Stimulated activated CD8-positive, alpha-beta memory T cell treated with anti-CD3 and anti-CD28 coated beads, Interleukin-2, amount 100 ng/mL, for 1 hour (primary cell): ENCODE measurements at places on chromosomes 3 and 15.

DNA sequence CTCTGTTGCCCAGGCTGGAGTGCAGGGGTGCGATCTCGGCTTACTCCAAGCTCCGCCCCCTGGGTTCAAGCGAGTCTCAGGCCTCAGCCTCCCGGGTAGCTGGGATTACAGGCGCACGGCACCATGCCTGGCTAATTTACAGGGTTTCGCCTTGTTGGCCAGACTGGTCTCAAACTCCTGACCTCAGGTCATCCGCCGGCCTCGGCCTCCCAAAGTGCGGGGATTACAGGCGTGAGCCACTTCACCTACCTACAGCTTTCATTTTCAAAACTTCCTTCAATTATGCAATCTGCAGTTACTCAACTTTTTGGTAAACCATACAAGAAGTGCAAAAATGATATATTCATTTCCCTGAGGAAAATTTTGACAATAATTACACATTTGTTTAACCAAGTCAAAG, 14.0 kb downstream of the NANOGP8 start:
- DNase-seq, result no peak

- no peak for DNase-seq
Measured at GRCh38 chr3:188104050-188104449, 49.9 kb upstream of the LPP start.

DNA sequence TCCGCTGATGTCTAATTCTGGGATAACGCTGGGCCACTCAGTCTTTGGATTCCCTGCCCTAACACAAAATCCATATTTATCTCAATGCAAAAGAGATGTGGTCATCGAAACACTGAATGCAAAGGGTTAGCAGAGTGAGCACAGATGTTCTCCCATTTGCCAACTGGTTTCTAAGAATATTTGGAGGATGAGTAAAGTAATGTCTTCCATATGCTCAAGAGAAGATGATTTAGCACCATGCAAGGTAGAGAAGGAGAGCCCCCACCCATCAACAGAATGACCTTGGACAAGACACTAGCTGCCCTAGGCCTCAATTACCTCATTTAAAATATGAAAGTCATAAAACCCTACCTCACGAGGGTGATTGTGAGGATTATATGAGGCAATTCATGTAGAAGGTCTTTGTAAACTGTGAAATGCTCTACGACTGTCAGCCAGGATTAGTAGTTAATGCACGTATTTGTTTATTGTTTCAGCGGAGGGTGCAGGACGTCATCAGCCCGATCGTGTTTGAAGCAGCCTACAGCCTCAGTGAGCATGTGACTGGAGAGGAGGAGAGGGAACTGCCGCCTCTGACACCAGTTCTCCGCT, 232.9 kb upstream of the CTDSPL start:
- no peak for DNase-seq

DNA sequence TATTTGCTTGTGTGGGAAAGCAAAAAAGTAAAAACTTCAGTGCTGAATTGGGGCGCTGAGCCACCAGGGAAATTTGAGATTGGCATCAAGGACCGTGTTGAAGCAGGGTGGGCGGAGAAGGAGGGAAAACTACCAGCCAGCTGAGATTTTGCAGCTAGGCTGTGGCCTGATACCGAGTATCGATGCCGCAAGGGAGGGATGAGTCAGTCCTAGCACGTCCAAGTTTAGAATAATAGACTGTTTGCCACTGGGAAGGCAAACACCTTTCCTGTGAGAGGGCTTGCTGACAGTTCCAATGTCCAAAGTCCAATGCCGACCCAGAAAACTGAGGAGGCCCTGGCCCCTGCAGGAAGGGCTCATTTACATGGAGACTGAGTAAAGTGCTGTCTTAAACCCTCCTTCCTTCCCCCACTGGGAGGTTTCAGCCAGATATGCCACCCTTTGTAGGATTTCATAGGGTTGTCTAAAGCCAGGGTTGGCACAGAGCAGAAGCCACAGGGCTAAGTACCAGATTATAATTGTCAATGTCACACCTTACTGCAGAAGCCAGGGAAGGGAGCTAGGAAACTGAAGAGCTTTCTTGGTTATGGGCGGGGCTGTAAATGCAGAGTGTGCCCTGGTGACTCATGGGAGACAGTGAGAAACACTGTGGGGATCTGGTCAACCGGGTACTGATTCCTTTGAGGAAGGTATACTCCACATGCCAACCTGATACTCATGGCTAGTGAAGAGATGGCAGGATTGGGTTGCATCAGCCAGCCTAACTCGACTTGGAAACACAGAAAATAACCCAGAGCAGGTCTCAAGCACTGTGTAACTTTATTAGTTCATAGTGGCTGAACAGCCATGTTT, 28.4 kb upstream of the PIK3CB start:
- DNase-seq, result no peak

DNA sequence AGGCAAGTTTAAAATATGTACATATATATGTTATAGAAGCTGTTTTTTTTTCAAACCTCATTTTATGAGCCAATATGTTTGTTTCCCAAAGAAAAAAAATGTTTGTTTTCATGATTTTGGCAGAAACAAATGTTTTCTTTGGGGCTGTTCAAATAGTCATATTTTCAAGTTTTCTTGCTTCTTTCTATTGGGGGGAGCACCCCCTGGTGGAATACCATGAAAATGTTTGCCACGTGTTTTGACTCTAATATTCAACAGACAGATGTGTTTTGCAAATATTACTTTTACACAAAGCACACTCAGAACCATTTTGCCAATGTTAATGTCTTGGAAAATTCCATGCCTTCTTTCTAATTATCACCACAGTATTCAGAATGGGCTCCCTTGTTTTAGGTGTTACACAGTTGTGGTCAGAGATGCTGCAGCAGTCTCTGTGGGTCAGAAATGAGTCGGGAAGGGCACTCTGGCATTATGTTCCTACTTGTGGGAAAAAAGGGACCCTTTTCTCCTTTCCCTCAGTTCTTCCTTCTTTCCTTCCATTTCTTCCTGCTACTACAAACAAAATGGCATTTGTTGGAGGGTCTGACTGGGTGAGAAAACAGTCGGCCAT, 817.0 kb downstream of the TUSC7 start:
- DNase-seq, result no peak

- DNase-seq, result no peak
Measured at GRCh38 chr3:47404431-47404876, 23.6 kb downstream of the PTPN23 start.

DNA sequence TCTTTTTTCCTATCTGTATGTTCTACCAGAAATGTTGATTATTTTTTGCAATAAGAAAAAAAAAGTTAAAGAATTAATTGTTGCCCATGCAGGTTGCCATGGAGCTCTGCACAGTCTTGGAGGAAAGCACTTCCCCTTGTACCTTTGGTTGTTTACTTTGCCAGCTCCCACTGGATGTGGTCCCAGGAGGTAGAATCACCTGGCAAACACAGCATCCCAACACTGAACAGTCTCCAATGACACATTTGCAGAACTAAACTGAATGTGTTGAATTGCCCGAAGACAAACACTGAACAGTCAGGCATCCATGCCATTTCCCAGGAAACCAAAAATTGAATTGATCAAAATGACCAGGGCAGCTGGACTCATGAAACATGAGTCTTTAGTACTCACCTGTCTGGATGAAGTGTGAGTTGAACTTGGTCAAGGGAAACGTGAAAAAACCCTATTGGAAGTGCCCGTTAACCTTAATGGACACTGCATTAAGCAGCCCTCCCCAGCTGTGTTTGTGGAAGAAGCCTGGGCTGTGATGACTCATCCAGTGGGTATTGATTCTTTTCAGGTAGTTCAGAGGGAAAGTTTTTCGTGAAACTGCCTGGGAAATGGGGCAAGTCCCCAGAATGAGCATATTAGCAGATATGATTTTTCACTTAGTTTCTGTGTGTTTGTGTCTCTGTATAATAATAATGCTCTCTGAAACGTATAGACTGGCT, 284.7 kb upstream of the STT3B start:
- no peak for DNase-seq

DNA sequence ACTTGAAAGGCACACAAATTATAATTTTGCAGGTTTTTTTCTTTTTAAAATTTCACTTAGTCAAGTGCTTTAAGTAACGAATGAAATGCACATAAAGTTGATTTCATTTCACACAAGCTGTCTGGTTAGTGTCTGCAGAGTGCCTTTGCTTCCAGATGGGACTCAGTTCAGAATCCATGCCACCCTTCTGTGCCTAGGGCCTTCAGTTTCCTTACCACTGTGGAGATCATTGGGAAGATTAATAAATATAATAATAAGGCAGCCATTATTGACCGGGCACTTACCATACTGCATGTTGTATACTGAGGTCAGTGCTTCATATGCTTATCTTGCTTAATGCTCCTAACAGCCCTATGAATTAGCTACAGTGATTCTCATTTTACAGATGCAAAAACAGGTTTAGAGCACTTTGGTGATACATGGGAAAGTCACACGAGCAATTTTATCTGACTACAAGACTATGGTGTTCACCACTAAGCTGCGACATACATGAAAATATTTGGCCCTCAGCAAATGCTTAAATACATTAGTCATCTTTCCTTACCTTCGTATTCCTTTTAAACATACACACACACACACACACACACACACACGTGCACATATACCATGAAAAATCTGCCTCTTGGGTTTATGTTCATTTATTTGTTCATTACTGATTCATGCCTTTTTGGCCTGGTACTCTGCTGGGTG, 3.1 kb downstream of the NMNAT3 start:
- no peak for DNase-seq

DNA sequence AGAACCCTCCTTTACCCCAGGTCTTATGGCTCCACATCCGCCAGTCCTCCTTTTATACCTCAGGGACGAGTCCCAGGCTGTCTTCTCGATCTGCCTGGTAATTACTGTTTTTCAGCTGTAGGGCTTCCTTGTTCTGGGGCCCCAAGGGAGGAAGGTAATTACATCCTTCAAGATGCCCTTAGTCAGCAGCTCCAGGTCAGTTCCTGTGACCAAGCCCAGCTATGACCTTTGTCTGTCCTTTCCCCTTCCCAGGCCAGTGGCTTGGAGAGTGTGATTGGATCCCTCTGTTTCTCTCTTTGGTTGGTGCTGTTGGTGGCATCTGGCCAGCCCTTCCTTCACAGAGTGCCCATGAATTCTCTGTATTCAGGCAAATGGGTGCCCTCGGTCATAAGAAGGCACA, 92.6 kb downstream of the AAGAB start:
- no peak for DNase-seq

GRCh38 chr3:24845524-24846155, 351.0 kb upstream of the THRB start:
- DNase-seq, result no peak

GRCh38 chr3:178056868-178057267, 479.4 kb upstream of the KCNMB2 start:
- DNase-seq, result no peak

DNA sequence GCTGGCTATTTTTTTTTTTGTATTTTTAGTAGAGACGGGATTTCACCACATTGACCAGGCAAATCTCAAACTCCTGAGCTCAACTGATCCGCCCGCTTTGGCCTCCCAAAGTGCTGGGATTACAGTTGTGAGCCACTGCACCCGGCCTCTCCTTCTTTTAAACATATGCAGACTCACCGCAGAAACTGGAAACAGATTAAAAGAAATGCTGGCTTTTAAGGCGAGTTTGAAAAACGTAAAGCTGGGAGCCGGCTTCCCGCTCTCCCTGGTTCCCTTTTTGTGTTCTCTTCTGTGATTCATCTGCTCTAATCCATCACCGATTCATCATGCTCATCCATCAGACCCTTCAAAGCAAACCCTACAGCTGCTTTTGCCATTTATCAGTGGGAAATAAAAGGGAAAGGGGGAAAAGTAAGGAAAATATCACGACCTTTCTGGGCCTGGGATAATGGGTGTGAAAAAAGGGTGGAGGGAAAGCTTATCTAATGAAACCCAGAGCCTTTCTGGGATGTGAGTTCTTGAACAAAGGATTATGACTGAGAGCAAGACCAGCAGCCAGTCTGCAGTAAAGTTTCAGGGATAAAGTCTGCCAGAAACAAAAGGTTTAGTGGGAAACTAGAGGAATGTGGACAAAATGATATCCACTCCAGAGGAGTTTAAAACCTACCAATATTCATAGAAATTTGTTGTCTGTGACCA, 92.3 kb upstream of the LRIG1 start:
- no peak for DNase-seq

DNA sequence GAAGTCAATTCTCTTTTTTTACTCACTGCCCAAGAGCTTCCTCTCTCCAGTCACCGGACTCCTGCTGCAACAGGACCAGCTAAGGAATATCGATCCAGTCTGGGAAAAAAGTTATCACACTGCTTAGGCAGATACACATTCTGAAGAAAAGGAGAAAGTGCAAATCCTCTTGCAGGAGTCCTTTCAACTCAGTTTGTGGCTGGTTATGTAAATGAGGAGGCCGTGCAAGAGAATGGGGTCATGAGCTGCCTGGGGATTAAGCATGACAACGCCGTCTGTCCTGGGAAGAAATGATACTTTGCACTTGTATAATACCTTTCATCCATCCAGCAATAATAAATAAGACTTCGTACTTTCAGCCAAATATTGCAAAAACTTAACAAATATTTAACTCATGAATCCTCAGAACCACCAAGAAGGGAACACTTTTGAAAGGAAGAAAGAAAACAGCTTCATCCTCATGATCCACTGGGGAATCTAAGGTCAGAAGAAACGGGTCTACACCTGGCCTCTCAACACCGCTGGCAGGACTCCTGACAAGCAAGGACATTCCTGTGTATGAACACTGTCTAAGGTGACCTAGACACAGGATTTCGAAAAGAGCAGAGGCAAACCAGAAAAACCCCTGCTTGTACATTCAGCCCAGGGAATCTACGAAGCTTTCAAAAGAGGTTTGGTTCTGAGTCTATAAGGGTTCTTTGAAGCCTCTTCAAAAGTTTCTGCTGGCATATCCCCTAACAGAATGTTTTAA, 13.1 kb upstream of the WWTR1 start:
- no peak for DNase-seq

- no peak for DNase-seq
Measured at GRCh38 chr15:95296643-95297042, 1033.9 kb upstream of the NR2F2 start.

DNA sequence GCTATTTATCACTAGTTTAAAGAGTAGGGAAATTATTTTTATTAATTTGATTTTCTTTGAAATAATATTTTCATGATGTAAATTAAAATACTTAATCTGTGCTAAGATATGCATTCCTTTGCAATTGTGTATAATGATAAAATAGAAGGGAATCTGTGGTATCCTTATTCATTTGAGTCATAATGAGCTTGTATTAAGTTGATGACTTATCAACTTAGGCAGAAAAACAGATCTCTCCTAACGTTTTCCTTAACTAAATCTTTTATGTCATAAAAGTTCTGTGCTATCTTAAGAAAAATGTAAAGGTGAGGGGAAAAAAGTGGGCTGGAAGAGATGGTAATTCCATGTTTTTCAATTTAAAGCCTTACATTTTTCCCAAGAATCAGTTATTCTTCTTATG, 1.9 kb downstream of the FGF7 start:
- DNase-seq, result no peak

- DNase-seq, result no peak
Measured at GRCh38 chr15:37788330-37788729, 146.1 kb upstream of the TMCO5A start.
